ENCODE measurements at places on chromosomes 5 and 9. TPM values are rescaled to one million over a fixed set of nuclear protein-coding genes. Genes with fewer than 3 reads are reported as not detected.

GRCh38 chr5:15680455-15680854 lies 180.5 kb downstream of the FBXL7 start:
- no peak for DNase-seq

DNA sequence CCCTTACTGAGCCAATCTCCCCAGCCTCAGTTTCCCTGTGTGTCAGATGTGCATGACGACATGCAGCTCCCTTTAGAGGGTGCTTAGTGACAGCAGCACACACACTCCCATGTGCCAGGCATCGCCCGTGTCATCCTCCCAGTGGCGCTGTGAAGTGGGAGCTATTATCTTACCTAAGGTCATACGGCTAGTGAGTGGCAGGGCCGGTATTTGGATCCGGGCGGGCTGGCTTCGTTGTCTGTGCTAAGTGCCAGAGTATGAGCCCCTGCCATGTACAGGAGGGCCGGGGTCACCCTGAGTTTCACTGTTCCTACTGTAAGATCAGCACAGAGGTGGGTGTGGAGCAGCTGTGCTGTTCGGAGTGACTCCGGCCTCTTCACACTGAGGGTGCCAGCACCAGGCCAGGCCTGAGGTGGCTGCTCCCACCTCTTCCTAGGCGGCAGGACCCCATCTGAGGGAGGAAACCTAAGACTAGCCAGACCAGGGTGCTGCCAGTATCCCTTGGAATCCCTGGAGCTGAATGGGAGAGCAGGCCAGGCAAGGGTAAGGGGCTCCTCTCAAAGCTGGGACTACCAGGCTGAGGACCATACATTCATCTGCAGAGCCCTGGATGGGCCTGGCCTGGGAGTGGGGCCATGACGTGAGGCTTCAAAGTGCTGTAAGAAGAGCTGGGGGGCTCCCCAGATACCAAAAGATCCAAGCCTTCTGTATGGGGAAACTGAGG lies 22.5 kb downstream of the AQP7 start:
- no peak for DNase-seq

DNA sequence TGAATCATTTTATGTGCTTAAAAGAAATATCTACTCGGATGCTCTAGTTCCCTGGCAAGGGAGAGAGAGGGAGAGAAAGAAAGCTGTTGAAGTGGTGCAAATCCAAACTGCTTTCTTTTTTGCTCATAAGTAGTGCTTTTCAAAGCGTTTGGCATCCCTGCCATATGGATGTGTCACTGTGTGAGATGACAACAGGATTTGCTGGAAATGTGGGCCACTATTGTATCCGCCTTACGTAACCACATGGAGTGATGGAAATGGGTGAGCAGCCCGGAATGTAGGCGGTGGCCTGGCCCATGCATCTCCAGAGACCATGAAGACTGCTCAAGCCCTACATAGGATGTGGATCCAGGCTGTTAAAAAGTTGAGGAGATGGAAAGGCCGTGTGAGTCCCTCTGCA lies 30.8 kb downstream of the TJP2 start:
- no peak for DNase-seq

GRCh38 chr9:97668485-97668884 lies 28.7 kb downstream of the XPA start:
- no peak for DNase-seq

- DNase-seq = no peak
These were observed 41.7 kb upstream of the ANKRD33B start for GRCh38 chr5:10522224-10522611.

DNA sequence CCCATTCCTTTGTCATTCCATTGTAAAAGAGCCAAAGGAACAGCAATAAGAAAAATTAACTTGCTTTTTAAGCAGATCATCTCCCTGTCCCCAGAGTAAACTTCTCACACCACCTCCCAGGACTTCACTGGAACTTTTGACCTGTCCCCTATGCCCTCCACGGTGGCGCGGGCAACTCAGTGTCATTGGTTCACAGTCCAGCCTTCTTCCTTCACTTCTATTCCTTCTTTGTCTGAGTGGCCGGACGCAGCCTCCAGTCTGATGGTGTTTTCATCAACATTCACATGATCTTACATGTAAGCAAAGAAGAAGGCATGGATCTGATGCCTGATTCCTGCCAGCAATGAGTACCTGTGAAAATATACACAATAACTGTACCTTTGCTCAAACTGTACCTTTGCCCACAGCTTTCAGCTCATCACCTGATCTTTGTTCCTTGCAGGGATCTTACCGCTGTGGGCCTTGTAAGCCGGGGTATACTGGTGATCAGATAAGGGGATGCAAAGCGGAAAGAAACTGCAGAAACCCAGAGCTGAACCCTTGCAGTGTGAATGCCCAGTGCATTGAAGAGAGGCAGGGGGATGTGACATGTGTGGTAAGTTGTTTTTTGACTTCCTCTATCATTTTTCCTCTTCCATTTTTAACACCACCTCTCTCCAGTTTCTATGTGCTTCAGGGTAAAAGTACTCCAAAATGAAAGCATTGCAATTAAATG lies 32.5 kb downstream of the THBS4 start:
- DNase-seq = no peak

- DNase-seq = no peak
These were observed 517.6 kb downstream of the PTPRD start for GRCh38 chr9:10095208-10095607.

GRCh38 chr5:99004960-99005359 lies 76.2 kb upstream of the CHD1 start:
- DNase-seq = no peak

GRCh38 chr9:115691693-115692092 lies 461.9 kb upstream of the PAPPA start:
- peak; percentile 83 for DNase-seq

GRCh38 chr5:181164076-181164952 lies 16.9 kb downstream of the OR2V2 start:
- no peak for DNase-seq

- no peak for DNase-seq
These were observed 288.7 kb downstream of the RFX3 start for GRCh38 chr9:3237121-3237520.

DNA sequence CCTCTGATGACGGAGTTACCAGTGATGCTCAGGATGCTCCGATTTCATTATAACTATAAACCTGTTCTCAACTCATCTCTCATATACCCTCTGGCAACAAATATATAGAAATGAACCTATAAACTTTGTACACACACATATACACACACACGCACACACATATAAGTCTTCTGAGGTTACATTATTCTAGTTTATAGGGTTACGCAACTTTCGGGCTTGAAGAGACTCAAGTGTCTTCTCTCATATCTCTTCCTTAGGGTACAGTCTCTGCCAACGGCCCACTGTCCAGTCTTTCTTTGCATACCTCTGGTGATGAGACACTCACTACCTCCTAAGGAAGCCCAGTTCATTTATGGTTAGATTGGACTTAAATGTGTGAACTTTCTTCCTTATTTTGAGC lies 69.4 kb upstream of the TBC1D2 start:
- DNase-seq = no peak

DNA sequence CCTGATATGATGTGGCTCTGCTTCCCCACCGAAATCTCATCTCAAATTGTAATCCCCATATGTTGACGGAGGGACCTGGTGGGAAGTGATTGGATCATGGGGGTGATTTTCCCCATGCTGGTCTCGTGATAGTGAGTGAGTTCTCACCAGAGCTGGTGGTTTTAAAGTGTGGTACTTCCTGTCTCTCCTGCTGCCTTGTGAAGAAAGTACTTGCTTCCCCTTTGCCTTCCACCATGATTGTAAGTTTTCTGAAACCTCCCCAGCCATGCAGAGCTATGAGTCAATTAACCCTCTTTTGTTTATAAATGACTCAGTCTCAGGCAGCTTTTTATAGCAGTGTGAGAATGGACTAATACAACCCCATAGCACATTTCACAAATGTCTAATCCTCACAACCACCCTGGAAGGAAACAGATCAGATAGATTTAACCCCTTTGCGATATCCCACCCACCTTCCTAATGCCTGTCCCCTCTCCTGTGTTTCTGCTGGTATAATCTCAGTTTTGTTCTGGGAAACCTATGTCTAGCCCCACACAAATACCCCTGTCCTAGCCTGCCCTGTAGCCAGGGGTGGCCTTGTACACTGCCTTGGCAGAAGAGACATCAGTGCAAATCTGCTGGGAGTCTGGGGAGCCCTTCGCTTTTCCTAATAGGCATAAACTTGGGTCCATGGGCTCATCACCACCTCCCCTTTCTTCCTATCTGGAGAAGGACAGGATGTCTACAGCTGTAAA lies 157.0 kb upstream of the RAI14 start:
- peak; percentile 84 for DNase-seq

DNA sequence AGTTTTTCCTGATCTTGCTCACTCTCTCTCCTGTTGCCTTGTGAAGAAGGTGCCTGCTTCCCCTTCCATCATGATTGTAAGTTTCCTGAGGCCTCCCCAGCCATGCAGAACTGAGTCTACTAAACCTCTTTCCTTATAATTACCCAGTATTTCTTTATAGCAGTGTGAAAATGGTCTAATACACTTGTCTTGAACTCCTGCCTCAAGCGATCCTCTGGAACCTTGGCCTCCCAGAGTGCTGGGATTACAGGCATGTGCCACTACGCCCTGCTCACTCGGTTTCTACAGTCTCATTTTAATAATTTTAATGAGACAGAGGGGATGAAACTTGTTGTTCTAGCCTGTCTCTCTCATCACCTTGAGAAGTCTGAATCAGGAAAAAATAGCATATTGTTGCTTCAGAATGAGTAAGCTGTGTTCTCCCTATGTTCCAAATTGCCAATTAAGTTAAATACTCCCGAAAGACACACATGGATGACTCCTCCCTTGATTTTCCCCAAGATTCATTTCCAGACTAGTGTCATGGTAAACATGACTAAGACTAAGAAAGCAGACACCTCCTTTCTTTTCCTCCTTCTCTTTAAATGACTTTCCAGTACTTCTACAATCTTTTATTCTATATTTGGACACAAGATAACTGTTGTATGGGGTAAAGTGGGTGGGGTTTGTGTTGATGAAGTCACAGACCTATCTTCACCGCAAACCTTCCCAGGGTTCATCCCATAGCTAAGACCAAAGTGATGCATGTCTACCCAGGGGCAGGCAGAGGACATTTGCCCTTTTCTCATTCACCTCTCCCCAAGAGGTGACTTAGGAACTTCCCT lies 7.8 kb upstream of the DNAJC18 start:
- peak; percentile 42 for DNase-seq

- peak; percentile 71 for DNase-seq
These were observed 8.7 kb upstream of the TRPC7 start for GRCh38 chr5:136374003-136374402.

DNA sequence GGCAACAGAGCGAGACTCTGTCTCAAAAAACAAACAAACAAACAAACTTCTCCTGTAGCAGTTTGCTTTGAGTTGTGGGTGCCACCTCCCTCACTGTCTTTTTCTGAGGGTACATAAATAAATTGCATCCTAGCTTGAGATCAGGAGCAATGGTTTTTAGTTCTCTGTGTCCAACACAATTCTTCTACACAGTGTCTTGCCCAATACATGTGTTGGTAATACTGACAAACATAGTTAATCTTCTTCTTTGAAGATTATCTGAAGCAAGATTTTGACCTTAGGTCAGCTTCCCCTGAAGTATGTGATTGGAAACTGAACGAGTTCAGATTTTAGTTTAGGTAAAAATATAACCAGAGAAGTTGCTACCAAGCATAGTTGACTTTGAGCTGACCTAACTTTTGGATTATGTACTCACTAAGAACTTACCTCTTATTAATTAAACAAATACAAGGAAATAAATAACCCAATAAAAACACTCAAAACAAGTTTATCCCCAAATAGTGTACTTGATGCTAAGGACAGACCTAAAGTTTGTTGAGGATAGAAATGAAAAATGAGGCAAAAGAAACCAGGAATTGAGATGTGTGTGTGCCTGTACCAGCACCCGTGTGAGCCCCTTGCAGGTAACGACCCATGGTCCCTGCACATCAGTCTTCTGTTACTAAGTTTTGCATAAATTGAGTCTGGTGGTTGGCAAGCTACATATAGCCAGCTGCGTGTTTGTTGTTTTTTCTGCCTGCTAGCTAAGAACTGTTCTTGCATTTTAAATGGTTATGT lies 16.2 kb downstream of the TJP2 start:
- DNase-seq = no peak

GRCh38 chr5:43037636-43038495 lies 2.3 kb downstream of the ANXA2R start:
- peak; percentile 53 for DNase-seq

- no peak for DNase-seq
These were observed 24.8 kb downstream of the FYB1 start for GRCh38 chr5:39194466-39195136.

GRCh38 chr5:9398227-9398626 lies 147.6 kb downstream of the SEMA5A start:
- DNase-seq = no peak

DNA sequence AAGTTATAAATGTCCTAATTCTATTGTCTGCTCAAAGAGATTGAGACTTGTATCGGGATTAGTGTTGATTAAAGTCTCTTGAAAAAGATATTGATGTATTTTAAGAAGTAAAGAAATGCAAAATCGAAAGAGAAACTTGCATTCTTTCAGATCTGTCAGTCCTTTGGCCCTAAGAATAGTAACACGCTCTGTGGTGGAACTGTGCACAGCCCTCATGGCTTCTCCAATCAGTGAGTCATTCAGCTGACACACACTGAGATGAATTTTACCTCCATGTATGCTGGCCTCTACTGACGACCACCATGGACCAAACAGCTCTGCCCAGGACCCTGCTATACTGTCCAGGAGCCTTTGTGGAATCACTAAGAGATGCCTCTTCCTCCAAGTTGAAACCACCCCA lies 232.4 kb downstream of the ESM1 start:
- DNase-seq = peak; percentile 18

DNA sequence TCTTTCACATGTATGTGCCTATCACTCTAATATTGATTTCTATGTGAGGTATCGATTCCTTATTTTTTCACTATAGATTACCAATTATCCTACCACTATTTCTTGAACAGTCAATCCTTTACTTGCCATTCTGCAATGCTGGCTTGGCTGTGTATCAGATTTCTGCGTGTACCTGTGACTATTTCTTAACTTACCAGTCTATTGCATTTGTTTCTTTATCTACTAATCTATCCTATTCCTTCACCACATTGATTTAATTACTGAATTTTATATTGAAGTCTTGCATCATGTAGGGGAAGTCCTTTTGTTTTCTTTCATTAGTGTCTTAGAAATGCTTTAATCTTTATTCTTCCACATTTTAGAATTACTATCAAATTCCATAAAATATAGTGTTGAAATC lies 684.8 kb downstream of the LRRC70 start:
- no peak for DNase-seq

GRCh38 chr5:107104040-107104995 lies 566.4 kb downstream of the EFNA5 start:
- DNase-seq = no peak

Gene PPP6C
- total RNA-seq = 86.9 TPM

Gene PDZD2
- total RNA-seq = 0.16 TPM

Gene PCDHA8
- total RNA-seq = not detected

Gene SELENOP
- 5.3 TPM for total RNA-seq

Gene CAVIN4
- total RNA-seq = 2.4 TPM

Gene FAM153A
- not detected for total RNA-seq

Gene LRRC19
- total RNA-seq = not detected

All from A172 (cell line).